ENCODE measurements at places on chromosomes 4 and X. TPM values are rescaled to one million over a fixed set of nuclear protein-coding genes. Genes with fewer than 3 reads are reported as not detected.

Gene FAT1
- total RNA-seq: 204 TPM

Gene F11
- total RNA-seq: not detected

Gene TCEAL3
- 14.8 TPM for total RNA-seq

Gene RENBP
- 0.10 TPM for total RNA-seq

Gene CCSER1
- total RNA-seq: not detected

Gene LETM1
- total RNA-seq: 29.4 TPM

Gene IL21
- total RNA-seq: not detected

Gene GAGE12E
- total RNA-seq: not detected

Gene PPP1R2C
- not detected for total RNA-seq

Gene PDE6B
- not detected for total RNA-seq

Gene BEND2
- total RNA-seq: not detected

Gene DRP2
- 0.18 TPM for total RNA-seq

Gene GAGE2A
- total RNA-seq: not detected

Gene TSR2
- 56.5 TPM for total RNA-seq

Gene GYPA
- total RNA-seq: not detected

Gene FOXR2
- not detected for total RNA-seq

Gene TBC1D8B
- total RNA-seq: 1.3 TPM

Gene FOXP3
- total RNA-seq: 0.12 TPM

Gene MAPK10
- 0.22 TPM for total RNA-seq

Gene GATA1
- total RNA-seq: not detected

Gene TCP11X2
- not detected for total RNA-seq

Gene REELD1
- total RNA-seq: not detected

Gene CXCL1
- total RNA-seq: 9.1 TPM

Gene SYNPO2
- total RNA-seq: 1.1 TPM

Gene BTC
- 1.4 TPM for total RNA-seq

Gene C4orf54
- total RNA-seq: not detected

Gene ATP8A1
- total RNA-seq: 0.03 TPM

Gene NHSL2
- 0.41 TPM for total RNA-seq

Gene GPR173
- total RNA-seq: not detected

Gene ZXDB
- total RNA-seq: 6.6 TPM

Gene OFD1
- total RNA-seq: 11.3 TPM

Gene SSX2B
- total RNA-seq: not detected

Gene MAGEA11
- total RNA-seq: not detected

Gene NXF2
- total RNA-seq: not detected

Gene VBP1
- 50.7 TPM for total RNA-seq

Gene LUZP4
- not detected for total RNA-seq

Gene PLRG1
- 59.2 TPM for total RNA-seq

Gene LPAR4
- not detected for total RNA-seq

Gene FRG2
- 0.09 TPM for total RNA-seq

Gene NXF2B
- not detected for total RNA-seq

Gene F8A1
- 96.8 TPM for total RNA-seq

Gene DLG3
- total RNA-seq: 2.9 TPM

Gene XG
- 0.07 TPM for total RNA-seq

Gene UGT2B15
- 0.07 TPM for total RNA-seq

Gene PDGFRA
- 0.51 TPM for total RNA-seq

Gene IL1RAPL1
- 0.04 TPM for total RNA-seq

Gene MAGEB10
- not detected for total RNA-seq

Gene CSAG2
- not detected for total RNA-seq

Gene ASB12
- not detected for total RNA-seq

Gene MAGEA1
- 0.15 TPM for total RNA-seq

Gene SERTM2
- total RNA-seq: not detected

Gene ARMCX4
- total RNA-seq: 1.1 TPM

Gene DOCK11
- total RNA-seq: 6.5 TPM

Gene MFAP3L
- total RNA-seq: 4.5 TPM

Gene LRCH2
- not detected for total RNA-seq

Gene ATOH1
- not detected for total RNA-seq
